ENCODE measurements at places on chromosomes 3 and 15.

DNA sequence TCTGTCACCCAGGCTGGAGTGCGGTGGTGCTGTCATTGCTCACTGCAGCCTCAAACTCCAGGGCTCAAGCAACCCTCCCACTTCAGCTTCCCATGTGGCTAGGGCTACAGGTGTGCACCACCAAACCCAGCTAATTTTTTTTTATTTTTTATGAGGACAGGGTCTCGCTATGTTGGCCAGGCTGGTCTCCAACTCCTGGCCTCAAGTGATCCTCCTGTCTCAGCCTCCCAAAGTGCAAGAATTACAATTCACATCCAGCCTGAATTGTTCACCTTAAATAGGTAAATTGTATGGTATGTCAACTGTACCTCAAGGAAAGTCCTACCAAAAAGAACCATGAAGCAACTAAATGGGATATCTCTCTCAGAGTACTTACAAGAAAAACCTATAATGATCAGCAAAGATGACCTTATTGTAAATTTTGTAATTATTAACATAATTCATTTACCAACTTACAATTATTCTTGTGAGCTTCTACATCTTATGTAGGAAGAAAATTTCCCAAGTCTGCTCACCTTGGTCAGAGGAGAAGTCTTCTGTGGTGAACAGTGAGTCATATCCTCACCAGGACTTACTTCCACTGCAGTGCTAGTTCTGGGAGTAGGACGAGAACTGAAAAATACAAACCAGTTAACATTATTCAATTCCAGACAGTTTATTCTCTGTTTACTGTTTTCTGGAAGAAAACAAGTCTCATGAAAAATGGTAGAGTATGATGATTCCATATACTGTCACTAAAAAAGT is 54.4 kb downstream of the ULK4 start:
- no peak for DNase-seq

- DNase-seq = no peak
Measured at GRCh38 chr3:174168538-174169254, 690.4 kb upstream of the NAALADL2 start.

GRCh38 chr15:57442335-57442734 is 66.0 kb downstream of the CGNL1 start:
- DNase-seq = no peak

- DNase-seq = no peak
Measured at GRCh38 chr15:89171136-89172072, 50.0 kb downstream of the RLBP1 start.

GRCh38 chr3:81676706-81677456 is 84.6 kb downstream of the GBE1 start:
- DNase-seq = no peak

- no peak for DNase-seq
Measured at GRCh38 chr3:115341208-115341607, 194.1 kb upstream of the ZBTB20 start.

GRCh38 chr3:58487140-58487886 is 4.6 kb upstream of the KCTD6 start:
- DNase-seq = no peak

- DNase-seq = no peak
Measured at GRCh38 chr3:54133196-54133595, 10.8 kb downstream of the CACNA2D3 start.

DNA sequence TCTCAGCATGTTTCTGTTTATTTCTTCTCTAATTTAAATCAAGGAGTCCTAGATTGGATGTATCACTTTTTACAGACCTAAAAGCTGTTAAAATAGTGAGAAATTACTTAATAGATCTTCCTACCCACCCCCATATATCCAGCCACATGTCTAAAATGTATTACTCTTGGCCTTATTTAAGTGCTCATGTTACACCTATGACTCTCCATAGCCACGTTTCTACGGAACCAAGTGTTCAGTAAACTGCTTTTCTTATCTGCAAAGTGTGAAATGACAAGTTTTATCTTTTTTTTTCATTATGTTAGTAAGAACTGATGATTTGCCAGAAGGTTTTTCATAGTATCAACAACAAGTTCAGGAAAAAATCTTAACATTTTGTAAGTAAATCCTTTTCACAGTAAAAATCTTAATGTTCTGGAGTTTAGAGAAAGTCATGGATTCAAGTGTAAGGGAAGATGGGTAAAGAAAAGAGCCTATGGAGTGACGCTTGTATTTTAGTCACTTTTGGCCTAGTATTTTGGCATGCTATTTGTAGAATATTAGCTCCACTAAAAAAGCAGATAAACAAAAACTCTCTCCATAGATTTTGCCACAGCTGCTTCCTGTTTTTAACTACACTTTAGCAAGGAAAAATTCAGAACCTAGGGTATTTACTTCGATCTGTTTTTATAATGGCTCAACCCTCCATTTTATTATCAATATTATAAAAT is 41.2 kb upstream of the IGSF10 start:
- DNase-seq = no peak

GRCh38 chr15:41828807-41829141 is 882 bp downstream of the JMJD7 start:
- no peak for DNase-seq

GRCh38 chr3:36904641-36905040 is 40.2 kb downstream of the TRANK1 start:
- no peak for DNase-seq

- DNase-seq = no peak
Measured at GRCh38 chr3:194303749-194304148, 47.4 kb downstream of the CPN2 start.

GRCh38 chr3:107651782-107652181 is 129.0 kb downstream of the BBX start:
- no peak for DNase-seq

GRCh38 chr15:65947041-65947440 is 77.8 kb downstream of the RAB11A start:
- no peak for DNase-seq

DNA sequence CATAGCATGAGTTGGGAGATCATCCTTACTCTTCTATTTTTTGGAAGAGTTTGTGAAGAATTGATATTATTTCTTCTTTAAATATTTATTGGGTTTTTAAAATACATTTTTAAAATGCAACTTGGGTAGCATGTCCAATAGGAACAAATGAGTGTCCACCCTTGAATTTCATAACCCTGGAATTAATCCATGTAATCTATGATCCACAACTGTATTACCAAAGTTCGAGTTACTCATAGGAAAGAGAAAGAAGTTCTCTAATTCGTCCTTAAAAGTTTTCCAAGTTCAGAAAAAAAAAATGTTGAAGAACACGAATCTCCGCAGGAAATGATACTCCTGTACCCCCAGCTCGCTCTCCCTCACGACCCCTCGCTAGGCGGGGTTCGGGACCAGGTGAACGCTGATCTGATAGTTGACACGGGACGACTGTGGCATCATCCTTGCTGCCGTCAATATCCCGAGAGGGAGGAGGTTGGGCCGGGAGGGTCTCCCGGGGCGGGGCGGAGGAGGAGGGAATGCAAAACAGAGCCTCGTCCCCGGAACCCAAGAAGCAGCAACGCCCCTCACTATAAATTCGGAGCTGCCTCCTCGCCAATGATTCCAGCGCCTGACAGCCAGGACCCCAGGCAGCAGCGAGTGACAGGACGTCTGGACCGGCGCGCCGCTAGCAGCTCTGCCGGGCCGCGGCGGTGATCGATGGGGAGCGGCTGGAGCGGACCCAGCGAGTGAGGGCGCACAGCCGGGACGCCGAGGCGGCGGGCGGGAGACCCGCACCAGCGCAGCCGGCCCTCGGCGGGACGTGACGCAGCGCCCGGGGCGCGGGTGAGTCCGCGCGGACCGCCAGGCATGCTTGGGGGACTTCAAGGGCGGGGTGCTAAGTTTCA is at the start of gene AGTR1:
AGTR1 (plus strand) TSS at position 598 of the 884 bp plus-strand sequence. CDS start 43,133 bp downstream, outside the sequence.
- peak; percentile 86 for DNase-seq

DNA sequence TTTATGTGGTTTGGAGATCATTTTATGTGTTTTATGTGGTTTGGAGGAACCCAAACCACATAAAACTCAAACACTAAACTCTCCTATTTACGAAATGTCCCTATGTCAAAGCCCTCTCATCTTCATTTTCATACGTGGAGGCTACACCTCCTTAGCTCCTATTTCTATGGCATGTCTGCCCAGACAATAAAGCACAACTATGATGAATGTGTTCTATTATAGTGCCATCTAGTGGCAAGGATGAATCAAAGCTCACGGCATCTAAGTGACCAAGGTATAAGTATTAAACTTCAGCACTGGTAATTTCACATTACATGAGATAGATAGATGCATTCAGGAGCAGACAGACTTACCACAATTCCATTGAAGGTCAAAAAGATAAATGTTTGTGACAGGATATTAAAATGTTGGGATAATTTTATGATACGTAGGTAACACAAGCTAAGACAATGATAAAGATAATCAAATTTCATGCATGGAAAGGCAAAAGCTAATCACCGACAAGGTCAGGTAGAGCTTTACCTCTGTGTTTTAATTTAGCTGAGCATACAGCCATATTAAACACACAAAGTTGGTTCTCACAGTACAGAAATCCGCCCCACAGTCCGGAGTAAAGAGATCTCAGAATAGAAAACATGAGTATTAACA is 130.6 kb upstream of the FHIT start:
- no peak for DNase-seq

- DNase-seq = no peak
Measured at GRCh38 chr3:188830893-188831292, 340.9 kb upstream of the TPRG1 start.

- no peak for DNase-seq
Measured at GRCh38 chr3:37574177-37574943, 287.3 kb upstream of the CTDSPL start.

DNA sequence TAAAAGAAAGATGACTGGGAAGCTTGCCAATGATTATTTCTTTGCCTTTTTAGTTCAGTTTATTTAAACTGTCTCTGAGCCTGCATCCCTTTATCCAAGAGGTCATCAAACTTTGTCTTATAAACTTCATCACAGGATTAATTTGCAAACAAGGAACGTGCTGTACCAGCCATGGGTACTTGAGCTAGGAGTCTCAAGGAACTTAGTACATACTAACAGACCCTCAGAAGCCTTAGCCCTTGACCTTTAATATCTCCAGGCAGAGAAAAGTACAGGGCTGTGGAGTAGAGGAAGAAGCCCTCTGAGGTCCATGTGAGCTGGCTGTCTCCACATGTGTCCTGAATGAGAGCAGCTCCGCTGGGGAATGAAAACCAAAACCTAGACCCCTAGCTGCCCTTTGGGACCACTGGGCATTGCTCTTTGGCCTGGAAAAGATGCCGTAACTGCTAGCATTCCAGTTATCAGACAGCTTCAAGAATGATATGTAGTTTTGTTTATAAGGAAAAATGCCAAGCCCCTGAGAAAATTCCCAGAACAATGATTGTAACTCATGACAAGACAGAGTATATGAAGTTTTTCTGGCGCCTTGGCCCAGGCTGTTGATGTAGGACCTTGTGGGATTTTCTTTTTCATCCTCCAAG is 92.1 kb downstream of the ASB7 start:
- no peak for DNase-seq

GRCh38 chr3:118932822-118933558 is 101.7 kb downstream of the IGSF11 start:
- no peak for DNase-seq

DNA sequence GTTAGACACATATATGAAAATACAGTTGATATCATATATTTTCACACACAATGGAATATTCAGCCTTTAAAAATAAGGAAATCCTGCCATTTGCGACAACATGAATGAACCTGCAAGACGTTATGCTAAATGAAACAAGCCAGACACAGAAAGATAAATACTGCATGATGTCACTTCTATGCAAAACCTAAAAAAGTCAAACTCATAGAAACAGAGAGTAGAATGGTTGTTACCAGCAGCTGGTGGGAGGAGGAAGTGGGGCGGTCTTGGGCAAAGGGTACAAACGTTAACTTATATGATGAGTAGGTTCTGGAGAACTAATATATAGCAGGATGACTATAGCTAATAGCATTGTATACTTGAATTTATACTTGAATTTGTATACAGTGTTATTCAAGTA is 213.2 kb upstream of the NR2F2 start:
- no peak for DNase-seq

DNA sequence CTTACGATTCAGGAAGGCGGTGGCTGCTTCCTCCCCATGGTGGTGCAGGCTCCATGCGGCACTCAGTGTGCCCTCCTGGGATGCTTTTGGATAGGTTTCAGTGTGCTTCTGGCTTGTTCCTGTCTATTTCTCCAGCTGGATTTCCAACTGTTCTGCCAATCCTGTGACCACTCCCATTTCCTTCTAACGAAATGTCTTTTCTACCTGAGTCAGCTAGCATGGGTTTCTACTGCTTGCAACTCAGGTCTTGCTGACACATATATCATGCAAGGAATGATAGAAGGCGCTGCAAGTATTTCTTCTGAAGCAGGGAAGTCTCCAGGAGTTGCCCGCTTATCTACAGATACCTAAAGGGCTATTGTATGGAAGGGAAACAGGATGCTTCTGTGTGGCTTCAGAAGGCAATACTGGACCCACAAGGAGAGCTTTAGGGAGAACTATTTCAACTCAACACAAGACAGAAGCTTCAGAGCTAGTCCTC is 244.4 kb downstream of the OPA1 start:
- DNase-seq = no peak

DNA sequence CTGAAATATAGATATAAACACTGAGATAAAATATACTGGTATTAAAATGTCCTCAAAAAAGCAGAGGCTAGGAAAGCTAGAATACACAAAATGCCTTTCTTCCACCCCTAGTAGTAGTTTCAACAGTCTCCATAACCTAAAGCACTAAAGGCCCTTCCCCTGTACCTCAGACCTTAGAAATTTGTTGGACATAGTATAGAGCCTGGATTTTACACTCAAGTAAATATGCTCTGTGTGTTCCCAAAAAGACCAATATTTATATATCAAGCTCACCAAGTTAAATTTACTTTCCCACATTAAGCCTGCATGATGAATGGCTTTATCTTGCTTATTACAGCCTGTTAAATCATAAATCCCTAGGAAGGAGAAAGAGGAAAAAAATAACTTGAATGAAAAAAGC is 378.7 kb upstream of the AZI2 start:
- no peak for DNase-seq

GRCh38 chr3:190325923-190326322 is 3.7 kb upstream of the CLDN1 start:
- DNase-seq = no peak

- no peak for DNase-seq
Measured at GRCh38 chr3:28290863-28291300, 49.5 kb downstream of the CMC1 start.

DNA sequence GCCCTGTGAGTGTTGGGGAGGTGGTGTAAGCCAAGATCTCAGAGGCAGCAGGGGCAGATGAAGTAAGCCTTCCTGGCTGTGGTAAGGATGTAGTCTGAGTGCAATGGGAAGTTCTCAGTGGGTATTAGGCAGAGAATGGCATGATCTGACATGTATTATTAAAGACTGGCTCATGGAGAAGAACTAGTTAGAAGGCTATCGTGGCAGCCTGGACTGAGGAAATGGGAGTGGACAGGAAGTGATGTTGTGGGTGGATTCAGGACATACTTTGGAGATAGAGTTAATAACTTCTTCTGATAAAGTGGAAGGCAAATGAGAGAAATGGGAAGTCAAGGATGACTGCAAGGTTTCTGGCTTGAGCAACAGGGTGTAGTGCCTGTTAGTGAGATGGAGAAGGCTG is 250.9 kb upstream of the CFAP20DC start:
- no peak for DNase-seq

GRCh38 chr3:87196879-87197278 is 30.2 kb upstream of the CHMP2B start:
- no peak for DNase-seq

GRCh38 chr3:139987908-139988307 is 52.9 kb downstream of the CLSTN2 start:
- DNase-seq = no peak

Data from Right ventricle myocardium inferior (tissue), 1 donor.